Small intestine (tissue), 16 donors: ENCODE measurements at places on chromosomes 3 and 15.

DNA sequence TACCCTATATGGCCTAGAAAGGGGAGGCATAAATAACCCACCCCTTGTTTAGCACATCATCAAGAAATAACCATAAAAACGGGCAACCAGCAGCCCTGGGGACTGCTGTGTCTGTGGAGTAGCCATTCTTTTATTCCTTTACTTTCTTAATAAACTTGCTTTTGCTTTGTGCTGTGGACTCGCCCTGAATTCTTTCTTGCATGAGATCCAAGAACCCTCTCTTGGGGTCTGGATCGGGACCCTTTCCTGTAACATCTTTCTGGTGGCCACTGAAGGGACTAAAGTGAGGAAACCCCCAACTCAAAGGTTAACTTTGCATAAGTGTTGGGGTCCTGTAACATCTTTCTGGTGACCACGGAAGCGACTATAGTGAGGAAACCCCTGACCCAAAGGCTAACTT is 15.7 kb upstream of the HHATL start:
- no peak for DNase-seq

DNA sequence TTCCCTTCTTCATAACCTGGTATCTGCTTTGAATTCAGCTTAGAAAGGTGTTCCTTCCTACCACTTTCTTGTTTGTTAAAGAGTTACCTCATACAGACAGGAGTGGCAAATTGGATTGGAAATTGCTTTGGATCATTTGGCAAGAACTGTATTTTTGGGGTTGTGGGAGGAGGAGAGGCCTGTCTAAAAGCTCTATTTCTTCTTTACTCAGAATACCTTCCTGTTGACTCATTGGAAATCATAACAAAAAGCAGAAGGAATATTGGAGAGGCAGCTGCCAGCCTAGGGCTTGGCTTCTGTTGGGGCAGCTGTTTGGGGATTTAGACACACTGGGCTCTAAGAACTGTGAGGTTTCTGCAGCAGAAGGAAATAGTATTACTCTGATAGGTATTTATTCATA is 14.2 kb downstream of the IQGAP1 start:
- DNase-seq: peak; percentile 31

DNA sequence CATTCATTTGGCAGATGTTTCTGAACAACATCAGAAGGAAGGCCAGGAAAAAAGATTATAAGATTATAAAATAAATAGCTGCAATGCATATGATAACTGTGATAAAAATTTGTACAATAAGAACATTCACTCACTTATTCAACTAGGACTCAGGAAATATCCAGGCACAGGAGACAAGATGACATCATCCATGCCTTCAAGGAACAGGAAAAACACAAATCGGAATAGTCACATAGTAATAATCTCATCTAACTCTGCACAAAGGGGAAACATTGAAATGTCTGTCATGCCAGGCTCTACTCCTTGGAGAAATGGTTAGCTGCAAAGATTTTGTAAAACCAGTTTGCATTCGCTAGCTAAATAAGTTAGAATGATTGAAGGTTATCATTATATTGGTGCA is 233.5 kb upstream of the AGTR1 start:
- no peak for DNase-seq

DNA sequence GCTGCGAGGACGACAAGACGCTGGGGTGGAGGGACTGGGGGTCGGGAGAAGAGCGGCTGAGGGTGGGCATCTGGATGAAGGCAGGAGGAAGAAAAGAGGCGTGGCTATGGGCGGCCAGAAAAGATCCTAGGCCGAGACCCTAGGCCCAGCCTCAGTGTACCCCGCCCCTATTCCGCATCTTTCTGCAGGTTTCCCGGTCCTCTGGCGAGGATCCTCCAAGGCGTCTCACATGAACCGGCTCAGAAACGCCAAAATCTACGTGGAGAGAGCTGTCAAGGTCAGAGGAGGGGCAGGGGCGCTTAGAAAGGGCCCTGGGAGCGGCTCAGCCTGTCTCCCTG is 340 bp downstream of the TTLL3 start:
- DNase-seq: no peak

GRCh38 chr15:51104512-51104911 is 9.8 kb upstream of the TNFAIP8L3 start:
- no peak for DNase-seq

DNA sequence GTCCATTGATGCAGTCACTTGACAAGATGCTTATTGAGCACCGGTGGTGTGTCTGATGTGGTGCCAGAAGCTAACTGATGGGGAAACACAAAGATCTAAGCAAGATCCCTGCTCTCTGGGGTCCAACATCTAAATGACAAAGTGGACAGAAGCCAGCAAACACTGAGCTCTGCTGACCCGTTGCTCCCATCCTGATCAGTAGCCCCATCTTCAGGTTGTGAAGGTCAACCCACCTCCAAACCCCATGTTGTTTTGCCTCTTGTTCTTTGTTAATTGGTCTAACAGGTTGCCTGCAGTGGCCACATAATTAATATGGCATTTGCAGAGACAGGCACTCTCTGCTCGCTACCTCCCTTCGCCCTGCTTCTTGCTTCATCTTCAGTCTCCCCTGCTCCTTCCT is 21.5 kb upstream of the GLCE start:
- no peak for DNase-seq

GRCh38 chr3:47296562-47297302 is 14.0 kb downstream of the KLHL18 start:
- DNase-seq: no peak

DNA sequence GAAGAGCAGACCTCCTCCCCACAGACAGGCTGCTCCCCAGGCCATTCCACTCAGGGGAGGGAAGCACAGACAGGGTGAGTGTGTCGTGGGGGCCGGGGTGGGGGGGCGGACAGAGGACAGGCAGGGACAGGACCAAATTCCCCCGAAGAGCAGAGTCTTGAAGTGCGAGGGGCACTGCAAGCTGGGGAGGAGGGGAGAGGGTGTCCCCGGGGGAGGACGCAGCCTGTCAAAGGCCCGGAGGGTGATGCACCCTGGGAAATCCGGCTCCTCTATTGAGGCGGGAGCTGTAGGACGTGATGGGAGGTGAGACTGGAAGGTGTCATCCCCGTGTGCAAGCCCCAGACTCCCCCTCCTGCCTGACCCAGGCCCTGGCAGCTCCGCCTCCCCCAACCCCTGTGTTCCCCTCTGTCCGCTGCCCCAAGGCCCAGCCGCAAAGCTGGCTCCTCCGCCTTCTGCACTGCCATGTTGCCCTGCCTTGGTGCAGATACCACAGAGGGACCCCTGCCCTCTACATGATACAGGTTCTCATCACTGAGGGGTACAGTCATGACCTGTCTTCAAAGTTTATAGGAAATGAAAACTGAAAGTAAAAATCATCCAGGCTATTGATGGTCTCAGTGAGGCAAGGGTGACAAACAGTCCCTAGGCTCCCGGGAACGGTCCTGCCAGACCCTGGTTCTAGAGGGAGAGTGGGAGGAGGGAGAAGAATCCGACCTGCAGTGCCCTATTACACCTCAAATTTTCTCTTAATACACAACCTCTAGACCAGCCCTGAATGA is 76.3 kb upstream of the IQSEC1 start:
- no peak for DNase-seq

GRCh38 chr3:45215466-45215865 is 10.6 kb downstream of the TMEM158 start:
- no peak for DNase-seq

DNA sequence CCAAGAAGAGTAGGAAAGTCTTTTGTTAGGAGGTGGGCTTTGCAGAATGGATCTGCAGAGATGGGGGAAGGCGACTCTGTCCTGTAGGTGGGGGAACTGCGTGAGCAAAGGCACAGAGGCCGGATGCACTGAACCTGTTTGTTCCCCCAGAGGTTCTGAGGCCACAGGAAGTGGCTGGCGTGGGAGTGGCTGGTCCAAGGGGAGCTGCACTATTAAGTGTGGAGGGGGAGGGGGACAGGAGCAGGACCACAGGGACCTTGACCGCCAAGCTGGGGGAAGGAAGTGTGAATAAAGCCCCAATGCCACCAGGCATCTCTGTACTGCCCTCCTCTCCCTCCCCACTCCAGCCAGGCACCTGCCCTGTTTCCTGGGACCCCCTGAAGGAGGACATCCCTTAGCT is 51.8 kb downstream of the CYP11A1 start:
- peak; percentile 17 for DNase-seq

- no peak for DNase-seq
These were observed 52.0 kb downstream of the SNRK start for GRCh38 chr3:43338295-43338694.

DNA sequence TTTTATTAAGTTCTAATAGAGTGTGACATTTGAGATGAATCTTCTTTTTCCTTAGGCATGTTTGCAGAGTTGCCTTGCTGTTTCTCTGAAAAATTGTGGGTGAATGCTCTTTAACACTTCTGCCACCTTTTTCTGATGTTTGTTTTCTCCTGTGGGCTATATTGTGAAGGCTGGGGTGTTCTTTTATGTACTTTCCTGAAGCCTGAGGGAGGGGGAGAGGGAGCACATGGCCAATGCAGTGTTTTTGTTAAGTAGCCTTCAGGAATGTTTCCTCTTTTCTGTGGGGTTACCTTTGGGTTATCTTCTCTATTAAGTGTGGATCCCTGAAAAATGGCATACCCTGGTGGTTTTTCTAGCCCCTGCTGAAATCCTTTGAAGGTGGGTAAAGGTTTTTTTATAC is 50.2 kb downstream of the CMC1 start:
- no peak for DNase-seq

DNA sequence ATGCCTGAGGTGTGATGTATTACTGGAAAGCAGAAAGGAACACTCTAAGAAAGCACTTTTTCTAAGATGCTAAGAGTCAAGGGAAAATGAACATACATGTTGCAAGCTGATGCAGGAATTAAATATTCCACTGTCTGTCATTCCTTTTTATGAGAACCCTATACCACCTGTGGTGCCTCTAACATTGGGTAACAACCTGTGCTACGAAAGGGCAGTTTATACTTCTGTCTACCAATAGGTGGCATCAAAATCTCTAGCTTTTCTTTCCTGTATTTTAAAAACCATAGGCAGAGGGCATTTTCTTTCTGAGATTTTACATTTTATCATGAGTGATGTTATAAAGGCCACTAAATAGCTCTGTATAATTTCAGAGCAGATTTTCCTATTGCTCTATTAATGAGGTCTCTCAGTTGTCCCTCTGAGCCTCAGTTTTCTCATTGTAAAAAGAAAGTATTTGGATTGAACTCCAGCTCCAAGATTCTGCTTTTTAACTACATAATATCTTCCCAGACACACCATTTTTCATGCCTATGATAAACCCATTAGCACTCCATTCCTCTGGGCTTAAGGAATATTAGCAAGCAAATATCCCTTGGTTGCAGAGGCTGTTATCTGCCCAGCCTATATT is 3.5 kb upstream of the CPNE4 start:
- DNase-seq: peak; percentile 8

DNA sequence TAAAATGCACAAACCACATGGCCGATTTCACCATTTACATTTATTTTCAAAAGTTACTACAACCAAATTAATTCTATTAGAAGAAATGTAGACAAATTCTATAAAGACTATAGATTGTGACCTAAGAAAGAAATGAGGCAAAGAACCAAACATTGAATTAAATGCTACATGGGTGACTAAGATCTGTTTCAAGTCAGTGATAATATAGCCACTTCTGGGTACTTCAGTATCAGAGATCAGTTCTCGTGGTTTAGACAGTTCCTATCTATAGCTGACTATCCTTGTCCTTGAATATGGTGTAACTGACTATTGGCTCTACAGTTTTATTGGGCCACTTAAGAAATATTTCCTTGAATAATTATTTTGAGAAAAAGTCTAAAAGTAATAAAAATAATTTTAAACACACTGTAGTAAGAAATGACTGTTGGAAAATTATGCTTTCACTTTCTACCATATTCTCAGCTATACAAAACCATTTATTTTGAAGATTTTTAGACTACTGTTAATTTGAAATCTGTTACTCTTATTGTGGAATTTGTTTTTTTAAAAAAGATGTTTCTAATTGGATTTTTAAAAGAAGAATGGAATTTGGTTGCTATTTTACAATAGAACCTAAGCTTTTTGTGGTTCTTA is 14.1 kb downstream of the KCNMB3 start:
- DNase-seq: no peak

GRCh38 chr15:31045606-31046005 is 54.2 kb upstream of the MTMR10 start:
- no peak for DNase-seq

DNA sequence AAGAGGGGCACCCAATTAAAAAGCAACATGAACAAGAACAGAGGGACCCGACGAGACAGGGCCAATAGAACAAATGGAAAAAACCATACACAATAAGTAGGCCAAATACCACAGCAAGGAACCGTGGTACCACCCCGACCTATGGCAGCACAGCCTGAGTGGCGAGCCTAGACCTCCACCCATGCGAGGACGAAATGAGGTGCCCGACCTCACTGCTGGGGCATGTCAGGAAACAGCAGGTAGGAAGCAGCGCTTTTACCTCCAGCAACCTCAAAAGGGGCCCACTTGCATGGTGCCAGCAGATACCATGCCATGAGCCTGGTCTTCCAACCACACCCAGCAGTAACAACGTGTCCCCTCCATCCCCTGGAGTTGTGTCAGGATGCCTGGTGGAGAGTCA is 77.9 kb downstream of the PCSK6 start:
- no peak for DNase-seq

- DNase-seq: no peak
These were observed 148.1 kb downstream of the NTRK3 start for GRCh38 chr15:88108477-88108876.

- DNase-seq: peak; percentile 73
These were observed 1.1 kb downstream of the TMEM158 start for GRCh38 chr3:45224824-45225464.

DNA sequence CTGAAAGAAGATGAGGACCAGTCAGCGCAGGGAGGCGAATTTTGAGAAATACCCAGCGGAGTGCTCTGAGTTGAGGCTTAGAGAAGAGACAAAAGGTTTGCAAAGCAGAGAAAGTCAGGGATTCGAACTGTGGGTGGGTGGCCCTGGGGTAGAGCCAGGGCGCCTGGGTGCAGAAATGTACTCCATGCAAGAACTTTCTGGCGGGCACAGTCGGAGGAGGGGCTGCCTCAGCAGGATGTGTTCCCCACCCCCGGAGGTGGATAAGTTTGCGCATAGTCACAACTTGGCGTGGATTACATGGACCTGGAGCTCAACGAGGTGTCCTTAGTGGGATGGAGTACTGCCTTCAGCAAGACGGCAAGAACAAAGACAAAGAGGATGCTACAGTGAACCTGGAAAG is 117.3 kb upstream of the ALDH1A3 start:
- DNase-seq: no peak

GRCh38 chr15:82165948-82166376 is 96.6 kb downstream of the EFL1 start:
- DNase-seq: no peak

GRCh38 chr15:82647835-82648256 is 683 bp upstream of the CPEB1 start:
- DNase-seq: no peak

GRCh38 chr3:4688411-4688810 is 195.3 kb downstream of the ITPR1 start:
- DNase-seq: no peak

GRCh38 chr15:34953851-34954250 is 15.7 kb downstream of the AQR start:
- no peak for DNase-seq

DNA sequence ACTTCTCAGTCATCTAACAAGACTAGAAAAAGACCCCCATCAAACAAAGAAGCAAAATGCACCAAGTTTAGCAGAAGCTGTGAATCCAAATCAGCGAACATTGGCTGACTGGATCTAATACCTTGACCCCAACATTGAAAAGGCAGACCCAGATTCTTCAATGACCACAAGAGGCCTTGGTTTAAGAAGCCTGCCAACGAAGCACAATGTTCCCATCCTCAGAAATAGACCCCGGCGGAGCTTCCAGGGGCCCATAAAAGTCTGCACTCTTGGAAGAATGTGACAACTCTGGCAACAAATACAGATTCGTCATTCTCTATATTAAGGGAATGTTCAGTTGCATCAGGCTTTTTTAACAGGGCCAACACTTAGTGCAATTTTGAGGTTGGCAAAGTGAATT is 112.8 kb upstream of the BCL6 start:
- DNase-seq: no peak
